ENCODE measurements at places on chromosomes 2 and 18.

- no peak for DNase-seq
These were observed 44.7 kb downstream of the GYPC start for GRCh38 chr2:126700677-126701076.

DNA sequence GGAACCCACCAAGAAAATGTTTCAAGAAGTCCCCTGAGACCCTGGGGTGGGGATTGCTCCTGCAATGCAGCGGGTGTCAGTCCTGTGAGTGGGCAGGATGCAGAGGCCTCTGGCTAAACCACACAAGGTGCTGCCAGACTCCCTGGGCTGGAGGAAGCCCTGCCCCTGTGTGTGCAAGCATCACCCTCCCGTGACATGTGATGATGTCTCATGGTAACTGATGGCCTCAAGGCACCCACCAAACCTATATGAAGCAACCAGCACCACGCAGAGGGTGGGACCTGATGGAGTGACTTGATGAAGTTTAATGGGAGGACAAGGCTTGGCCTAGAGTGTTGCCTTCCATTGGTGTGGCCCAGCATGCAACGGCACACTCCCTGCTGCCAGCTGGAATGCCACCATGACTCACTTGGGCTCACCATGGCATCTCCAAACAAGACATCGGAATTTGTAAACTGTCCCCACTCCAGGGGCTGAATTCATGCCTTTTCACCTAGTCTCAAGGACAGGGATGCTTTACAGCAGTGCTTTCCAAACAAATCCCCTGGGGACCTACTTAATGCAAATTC lies 8.7 kb upstream of the SLC14A1 start:
- DNase-seq: no peak

DNA sequence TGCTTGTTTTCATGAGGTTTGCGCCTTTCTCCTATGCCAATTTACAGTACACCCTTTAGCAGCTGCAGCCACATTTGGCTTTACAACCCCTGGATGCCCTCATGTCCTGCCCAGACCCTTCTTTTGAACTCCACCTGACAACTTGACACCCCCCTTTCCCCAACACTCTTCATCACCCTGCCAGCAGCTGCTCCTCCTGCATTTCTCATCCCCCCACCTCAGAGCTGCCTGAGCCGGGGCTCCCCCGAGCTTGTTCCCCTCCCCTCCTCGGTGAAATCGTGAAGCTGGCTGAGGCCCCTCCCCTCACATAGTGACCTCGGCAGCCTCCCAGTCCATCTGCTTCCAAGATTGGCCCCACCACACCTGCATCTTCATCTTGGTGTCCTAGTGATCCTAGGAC lies 40.5 kb downstream of the LRRFIP1 start:
- DNase-seq: no peak

- DNase-seq: no peak
These were observed 821 bp upstream of the CHRNG start for GRCh38 chr2:232538671-232539070.

- DNase-seq: no peak
These were observed 242.6 kb downstream of the IKZF2 start for GRCh38 chr2:212908682-212909435.

- no peak for DNase-seq
These were observed 105.3 kb upstream of the ACVR2A start for GRCh38 chr2:147739508-147739907.

DNA sequence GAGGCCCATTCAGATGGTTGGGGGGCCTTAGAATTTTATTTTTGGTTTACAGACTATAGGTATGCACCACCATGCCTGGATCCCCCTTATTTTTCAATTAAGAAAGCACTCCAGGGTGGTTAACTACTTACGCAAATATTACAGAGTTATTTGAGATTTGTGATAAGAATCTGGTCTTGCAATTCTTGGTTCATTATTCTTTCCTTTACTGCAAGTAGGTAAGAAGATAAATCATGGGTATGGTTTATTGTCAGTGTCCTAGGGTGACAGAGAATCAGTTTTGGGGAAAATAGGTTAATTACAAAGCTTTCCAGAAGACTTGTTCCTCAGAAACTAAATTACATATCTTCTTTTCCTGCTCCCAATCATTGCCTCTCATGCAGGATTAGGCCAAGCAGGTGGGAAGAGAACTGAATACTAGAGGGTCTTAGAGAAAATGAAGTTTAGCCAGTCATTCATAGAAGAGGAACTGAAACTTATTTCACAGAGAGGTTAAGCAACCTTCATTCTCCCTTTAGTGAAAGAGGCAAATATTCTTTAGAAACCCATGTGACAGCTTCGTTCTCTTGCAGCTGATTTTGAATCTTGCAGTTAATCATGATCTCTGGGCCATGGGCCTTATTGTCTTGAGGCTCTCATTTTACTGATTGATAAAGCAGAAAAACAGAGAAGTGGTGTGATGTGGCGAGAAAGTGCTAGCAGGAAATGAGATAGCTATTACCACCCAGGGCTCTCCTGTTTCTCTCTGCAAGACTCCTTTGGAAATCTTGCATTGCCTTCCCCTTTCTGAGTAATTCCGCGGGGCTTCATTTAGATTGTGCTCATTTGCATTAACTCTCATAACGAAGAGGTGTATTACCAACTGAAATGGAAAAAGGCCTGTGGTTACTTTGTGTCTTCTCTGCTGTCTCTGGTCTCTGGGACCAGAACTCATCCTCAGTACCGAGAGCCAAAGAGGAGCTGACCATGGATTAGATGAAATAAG lies 44.8 kb upstream of the ARHGAP25 start:
- no peak for DNase-seq

DNA sequence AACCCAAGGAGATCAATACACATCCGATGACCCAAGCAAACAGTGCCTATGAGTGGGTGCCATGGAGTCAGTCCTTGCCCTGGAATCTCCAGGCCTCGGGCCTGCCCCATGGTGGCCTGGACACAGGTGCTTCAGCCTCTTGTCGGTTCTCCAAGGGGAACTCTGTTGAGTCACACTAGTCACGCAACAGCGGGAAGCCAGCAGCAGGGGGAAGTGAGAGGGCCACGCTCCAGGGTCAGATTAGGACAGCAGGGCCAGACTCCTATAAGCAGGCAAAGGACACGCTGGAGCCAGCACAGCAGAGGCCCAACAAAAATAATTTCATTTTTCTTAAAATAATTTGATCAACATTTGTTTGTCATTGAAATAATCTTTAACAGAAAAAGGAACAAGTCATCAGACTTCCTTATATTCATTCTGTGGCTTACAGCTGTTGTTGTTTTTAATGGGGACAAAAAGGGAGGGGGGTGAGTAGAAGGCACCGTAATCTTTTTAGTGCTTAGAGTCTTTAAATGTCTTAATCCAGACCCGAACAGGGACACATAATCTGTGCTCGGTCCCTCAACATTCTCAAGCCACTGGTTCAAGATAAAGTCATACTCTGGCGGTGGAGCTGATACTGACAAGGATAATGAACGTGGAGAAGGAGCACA lies 16.4 kb upstream of the ARMC9 start:
- DNase-seq: no peak

DNA sequence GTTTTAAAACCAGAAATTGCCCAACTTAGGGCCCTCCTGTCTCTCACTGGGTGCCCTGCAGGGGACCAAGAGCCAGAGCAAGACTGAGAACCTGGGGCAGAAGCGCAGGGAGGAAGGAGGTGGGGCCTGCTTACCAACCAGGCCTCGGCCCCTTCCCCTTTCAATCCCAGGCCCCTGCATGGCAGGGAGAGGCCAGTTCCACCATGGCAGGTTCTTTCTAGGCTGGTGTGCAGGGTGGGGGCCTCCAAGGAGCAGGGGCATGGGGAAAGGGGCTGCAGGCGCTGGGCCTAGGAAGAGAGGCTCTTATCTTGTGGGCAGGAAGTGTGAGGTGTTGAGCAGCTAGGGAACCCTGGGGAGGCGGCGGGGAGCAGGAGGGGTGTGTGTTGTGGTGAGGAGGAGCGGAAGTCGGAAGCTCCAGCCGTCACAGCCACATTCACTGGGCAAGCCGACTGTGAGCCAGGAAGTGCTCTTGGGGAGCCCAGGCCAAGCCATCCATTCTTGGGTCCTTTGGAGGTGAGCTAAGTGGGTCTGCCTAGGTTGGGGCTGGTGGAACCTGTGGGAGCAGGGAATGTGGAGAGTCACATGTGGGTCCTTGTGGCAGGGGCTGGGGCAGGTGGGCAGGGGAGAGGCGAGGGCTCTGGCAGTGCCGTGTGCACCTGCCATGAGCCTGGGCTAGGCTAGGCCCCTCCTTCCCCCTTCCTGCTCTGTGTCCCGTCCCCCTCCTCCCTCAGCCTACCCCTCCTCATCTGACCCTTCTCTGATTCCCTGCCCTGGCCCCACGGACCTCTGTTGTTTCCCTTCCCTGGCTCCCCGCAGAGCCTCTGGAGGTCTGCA lies at the start of gene PSD4:
PSD4 (plus strand) TSS at position 430 of the 834 bp plus-strand sequence. CDS start 8,486 bp downstream, outside the sequence.
- DNase-seq: peak; percentile 73

DNA sequence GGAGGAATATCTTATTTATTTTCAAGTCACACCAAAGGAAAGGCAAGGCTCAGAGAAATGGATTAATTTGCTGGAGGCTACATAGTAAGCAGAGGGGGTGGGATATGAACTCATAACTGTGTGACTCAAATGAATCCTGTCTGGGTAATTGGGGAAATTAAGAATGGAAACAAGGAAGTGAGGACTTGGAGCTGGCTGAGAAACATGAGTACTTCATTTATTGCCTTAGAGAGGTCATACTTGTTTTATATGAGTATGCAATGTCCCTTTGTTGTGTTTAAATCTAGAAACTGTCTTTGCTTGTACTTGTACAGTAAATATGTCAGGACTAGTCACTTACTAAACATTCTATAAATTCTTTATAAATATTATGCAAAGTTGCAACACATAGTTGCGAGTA lies 2166.7 kb upstream of the PIK3C3 start:
- DNase-seq: no peak

- DNase-seq: no peak
These were observed 320.1 kb downstream of the PIK3C3 start for GRCh38 chr18:42275138-42275535.

DNA sequence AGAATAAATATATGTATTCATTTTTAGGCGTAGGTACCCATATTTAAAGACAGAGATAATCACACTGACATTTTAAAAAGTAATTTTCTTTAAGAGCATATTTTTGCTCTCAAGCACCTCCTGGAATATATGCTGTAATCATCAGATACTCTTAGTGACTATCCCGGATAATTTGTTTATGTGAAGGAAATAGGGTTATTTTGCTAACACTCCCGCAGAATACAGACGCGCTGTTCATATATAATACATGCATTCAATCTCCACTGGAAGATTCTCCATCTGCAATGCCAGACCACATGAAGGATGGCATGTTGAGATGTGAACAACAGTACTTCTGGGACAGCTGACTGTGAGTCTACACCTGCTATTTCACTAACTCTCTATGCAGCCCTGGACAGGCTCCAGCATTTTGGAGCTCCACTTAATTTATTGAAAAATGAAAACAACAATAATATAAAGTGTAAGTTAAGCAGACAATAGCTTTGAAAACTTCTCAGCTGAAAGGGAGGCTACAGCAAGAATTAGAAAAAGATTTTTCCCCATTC lies 430.6 kb downstream of the TMX3 start:
- no peak for DNase-seq

DNA sequence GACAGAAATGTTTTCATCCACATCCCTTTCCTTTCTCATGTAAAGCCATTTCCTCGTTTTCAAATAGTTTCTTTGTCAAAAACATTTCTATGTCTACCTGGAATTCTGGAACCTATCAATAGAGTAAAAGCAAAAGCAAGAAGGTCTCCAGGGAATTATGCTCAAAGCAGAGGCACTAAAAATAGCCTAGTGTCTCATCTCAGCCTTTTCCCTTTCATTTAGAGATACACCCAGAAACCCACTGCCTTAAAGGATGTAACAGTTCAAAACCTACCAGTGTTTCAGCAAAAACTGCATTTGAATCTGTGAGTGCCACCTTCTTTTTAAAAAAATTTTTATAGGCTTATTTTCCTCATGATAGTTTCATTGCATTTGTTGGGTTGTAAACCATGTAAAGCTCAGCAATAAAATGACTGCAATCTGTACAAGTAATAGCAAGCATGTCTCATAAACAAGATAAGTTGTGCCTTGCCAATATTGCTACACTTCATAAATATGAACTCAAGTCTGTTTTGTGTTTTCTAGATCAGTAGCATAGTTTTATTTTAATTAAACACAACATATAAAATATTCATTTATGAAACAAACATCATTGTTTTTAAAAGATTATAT lies 927.3 kb upstream of the ACVR2A start:
- no peak for DNase-seq

- no peak for DNase-seq
These were observed 204.8 kb upstream of the HS6ST1 start for GRCh38 chr2:128523457-128523856.

DNA sequence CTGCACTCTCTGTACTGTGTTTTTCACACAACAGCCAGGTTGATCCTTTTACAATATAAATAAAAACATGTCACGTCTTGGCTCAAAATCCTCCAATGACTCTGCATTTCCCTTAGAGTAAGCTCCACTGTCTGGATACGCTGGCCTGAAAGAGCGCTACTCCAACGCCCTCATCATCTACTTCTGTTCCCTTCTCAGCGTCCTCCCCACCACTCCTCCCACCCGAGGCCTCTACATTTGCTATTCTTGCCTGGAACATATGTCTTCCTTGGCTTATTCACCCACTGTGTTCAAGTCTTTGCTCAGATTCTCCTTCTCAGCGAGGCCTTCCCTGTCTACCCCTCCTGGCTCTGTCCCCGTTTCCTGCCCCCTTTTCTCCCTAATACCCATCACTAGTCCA lies 37.6 kb downstream of the EPB41L3 start:
- no peak for DNase-seq

DNA sequence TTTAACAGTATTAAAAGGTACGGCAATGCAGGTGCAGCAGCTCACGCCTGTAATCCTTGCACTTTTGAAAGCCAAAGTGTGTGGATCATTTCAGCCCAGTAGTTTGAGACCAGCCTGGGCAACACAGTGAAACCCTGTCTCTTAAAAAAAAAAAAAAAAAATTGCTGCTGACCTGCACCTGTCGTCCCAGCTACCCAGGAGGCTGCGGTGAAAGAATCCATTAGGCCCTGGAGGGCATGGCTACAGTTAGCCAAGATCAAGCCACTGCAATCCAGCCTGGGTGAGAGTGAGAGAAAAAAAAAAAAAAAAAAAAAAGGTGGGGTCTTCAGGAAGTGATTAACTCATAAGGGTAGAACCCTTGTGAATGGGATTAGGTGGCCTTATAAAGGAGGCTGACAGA lies 12.8 kb downstream of the CUL3 start:
- DNase-seq: no peak

DNA sequence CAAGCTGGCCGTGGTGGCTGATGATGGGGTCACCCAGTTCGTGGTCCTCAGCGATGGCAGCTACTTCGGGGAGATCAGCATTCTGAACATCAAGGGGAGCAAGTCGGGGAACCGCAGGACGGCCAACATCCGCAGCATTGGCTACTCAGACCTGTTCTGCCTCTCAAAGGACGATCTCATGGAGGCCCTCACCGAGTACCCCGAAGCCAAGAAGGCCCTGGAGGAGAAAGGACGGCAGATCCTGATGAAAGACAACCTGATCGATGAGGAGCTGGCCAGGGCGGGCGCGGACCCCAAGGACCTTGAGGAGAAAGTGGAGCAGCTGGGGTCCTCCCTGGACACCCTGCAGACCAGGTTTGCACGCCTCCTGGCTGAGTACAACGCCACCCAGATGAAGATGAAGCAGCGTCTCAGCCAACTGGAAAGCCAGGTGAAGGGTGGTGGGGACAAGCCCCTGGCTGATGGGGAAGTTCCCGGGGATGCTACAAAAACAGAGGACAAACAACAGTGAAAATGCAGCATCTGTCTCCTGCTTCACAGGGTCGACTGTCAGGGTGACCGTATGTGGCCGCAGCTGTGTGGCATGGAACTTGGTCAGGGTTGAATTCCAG lies 47.8 kb upstream of the INPP4A start:
- DNase-seq: no peak

GRCh38 chr2:122203523-122203922 lies 448.1 kb downstream of the TSN start:
- DNase-seq: no peak

Data from stimulated activated CD4-positive, alpha-beta T cell treated with anti-CD3 and anti-CD28 coated beads, TNF-alpha, amount 100 ng/mL, for 24 hours (primary cell).